ENCODE measurements at places on chromosomes 4 and X.

DNA sequence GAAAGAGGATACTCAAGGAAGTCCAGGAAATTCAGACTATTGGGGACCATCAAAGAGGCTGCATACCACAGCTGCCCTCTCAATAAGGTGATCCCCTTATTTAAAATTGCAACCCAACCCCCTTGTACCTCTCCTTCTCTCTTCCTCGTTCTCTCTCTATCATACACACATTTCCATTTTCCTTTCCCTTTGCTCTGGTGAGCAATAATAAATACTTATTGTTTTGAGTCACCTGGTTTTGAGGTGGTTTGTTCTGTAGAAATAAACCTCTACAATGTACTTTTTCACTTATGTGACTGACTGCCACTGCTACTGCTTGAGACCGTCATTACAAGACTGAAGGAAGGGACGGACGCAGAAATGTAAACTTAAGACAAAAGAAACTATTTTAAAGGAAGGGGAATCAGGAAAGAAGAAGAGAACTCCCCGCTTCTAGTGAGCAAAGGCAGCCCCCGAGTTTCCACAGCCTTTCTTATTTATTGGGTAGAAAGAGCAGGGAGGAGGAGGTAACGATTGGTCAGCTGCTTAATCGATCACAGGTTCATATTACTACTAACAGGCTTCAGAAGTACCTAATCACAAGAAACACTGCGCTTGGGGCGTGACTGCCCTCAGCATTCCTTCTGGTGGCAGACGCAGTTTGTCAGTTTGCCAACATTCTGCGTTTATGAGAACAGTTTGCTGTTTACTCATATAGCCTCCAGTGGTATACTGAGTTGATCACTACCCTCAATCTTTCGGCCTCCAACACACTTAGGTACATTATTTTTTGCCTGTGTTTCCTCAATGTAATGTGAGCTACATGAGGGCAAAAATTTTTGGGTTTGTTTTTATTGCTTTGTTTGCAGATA is 16.9 kb upstream of the TMEM165 start:
- peak; percentile 59 for DNase-seq

GRCh38 chr4:182185491-182185890 is 57.7 kb upstream of the TENM3 start:
- DNase-seq: no peak

DNA sequence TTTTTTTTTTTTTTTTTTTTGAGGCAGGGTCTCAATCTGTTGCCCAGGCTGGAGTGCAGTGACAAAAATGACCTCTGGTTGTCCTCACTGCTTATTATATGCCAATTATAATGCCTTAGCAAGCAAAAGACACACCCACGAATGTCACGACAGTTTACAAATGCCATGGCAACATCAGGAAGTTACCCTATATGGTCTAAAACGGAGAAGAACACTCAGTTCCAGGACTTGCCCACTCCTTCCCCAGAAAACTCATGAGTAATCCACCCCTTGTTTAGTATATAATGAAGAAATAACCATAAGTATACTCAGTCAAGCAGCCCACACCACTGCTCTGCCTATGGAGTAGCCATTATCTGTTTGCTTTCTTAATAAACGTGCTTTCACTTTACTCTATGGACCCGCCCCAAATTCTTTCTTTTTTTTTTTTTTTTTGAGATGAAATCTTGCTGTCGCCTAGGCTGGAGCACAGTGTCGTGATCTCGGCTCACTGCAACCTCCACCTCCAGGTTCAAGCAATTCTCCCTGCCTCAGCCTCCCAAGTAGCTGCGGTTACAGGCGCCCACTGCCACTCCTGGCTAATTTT is 106.2 kb downstream of the SMIM20 start:
- DNase-seq: peak; percentile 82

DNA sequence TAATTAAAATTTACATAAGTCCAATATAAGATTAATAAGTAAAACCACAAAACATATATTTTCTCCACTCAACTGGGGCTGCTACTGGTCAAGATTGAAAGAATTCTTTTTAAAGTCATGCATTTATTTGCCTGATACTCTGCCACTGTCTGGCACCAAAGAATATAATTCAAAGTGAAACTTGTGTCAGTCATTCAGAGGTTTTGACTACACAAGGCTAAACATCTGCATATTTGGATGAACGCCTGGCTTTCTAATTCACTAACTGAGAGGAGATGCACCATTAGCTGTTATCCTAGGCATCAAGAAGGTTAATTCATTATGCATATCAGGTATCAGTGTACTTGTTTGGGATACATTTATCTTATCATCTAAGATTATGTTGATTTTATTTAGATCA is 598.5 kb downstream of the CENPC start:
- no peak for DNase-seq

DNA sequence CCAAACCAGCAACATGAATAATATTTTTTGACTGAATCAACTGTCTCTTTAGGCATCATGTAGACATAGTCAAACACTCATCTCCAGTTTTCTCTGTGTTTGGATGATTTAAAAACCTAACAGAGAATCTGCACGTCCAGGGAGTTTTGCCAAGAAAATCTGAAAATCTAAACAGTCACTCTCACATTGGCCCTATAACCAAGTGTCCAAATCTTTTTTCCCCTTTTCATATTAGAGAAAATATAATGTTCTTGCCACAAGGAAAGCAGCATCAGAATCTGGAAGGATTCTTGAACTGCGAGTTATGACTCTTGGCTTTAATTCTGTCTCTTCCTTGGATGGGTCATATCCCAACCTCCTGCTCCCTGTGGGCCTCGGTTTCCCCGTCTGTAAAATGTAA is 8.8 kb upstream of the CHRDL1 start:
- DNase-seq: no peak

DNA sequence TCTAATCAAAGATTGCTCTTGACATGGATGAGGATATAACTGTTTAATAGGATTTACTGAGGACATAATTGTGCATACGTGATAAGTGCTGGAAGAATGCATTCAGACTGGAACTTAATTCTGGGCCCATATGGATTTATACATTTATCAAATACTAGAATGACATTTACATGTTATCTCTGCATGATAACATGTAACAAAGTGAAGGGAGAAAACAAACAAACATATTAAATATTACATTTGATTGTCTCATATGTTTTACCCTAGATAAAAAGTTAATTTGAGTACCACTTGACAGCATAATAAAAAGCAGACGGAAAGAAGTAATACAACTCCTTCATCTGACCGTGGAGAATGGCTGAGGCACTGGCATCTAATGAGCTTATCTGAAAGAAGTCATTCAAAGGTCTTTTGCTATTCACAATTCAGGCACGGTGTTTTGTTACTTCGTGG is 297.8 kb downstream of the PPP3CA start:
- no peak for DNase-seq

DNA sequence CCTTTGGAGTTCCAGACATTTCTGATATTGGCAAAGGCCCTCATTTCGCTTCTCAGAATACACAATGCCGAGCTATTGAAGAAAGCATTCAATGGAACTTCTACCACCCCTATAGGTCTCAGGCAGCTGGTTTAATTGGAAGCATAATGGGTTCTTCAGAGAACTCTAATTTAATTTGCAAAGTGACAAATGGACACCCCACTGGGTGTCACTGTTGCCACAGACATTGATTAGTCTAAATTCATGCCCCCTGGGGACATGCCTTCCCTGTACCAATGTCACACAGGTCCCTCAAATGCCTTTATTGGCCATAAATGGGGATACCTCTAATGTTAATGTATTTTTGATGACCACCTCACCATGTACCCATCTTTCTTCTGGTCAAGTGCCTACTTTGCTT is 22.9 kb upstream of the TMEM255A start:
- DNase-seq: no peak

GRCh38 chrX:71618303-71618721 is at the start of gene CXCR3:
CXCR3 (minus strand) TSS chrX:71618511; CDS start chrX:71618449, 62 bp downstream.
- no peak for DNase-seq

DNA sequence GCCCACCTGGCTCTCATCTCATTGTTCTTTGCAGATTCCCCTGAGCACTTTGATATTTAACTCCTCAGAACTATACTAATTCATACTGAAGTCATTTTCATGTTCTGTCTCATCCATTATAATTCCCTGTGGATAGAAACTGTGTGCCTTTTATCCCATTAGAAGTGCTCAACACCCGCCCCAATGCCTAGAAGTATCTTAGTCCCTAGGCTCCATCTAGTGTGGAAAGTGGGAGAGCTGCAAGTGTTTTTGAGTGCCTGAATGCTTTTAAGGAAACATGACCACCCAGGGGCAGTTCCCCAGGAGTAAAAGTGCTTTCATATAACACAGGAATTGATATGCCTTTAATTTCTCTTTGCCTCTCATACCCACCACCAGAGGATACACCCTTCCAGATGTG is 117.0 kb downstream of the CHRDL1 start:
- no peak for DNase-seq

- DNase-seq: no peak
Measured at GRCh38 chr4:128840711-128841318, 31.3 kb downstream of the JADE1 start.

DNA sequence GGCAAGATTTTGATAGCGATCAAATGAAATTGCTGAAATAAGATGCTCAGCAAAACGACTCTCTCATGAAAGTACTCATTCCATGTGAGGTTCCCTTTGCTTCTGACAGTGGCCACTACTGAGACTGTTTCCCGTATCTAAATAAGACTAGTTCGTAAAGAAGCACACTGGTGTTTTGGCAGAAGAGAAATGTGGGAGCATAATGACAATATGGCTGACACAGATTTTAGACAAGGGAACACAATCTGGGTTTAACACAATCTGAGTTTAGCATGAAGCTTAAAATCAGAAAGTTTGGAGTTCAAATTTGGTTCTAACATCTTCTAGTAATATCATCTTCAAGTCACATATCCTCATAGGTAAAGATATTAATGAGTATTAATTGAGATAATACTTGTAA is 13.7 kb downstream of the GABRA4 start:
- no peak for DNase-seq

DNA sequence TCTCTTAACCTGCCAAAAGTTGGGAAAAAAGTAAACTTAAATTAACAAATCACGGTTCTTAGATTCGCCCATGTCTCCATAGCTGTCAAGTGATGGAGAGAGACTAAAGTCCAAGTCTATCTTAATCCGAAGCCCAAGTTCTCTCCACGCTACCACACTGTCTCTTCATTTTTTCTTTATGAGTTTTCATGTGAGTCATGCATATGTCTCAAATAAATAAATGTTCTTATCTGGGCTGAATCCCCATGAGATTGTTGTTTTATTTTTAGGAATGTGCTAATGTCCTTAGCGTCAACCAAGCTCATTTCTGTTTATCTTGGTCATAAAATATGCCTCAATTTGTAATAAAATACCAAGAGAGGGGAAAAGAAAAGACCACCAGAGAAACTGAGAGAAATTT is 169.3 kb downstream of the RCHY1 start:
- peak; percentile 35 for DNase-seq

GRCh38 chrX:129007631-129008030 is 515.7 kb downstream of the SMARCA1 start:
- no peak for DNase-seq

GRCh38 chr4:167084321-167084720 is 150.0 kb downstream of the SPOCK3 start:
- DNase-seq: no peak

DNA sequence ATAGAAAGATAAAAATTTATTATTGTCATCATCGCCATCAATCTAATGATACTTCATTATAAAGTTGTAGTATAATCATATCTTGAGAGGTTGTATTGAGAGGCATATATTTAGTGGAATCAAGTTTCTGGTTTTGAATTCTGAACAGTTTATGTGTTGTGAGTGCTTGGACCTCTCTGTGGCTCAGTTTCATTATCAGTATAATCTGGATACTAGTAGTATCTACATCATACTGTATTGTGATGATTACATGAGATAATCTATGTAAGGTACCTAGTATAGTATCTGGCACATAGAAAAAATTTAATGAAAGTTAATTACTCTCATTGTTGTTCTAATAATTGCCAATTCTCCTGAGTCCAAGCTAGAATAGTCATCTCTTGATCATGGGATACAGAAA is 161.2 kb upstream of the UBQLN2 start:
- DNase-seq: no peak

GRCh38 chrX:100494646-100495370 is 84.7 kb upstream of the PCDH19 start:
- no peak for DNase-seq

GRCh38 chr4:25908491-25908901 is 5.5 kb upstream of the SMIM20 start:
- DNase-seq: peak; percentile 96

DNA sequence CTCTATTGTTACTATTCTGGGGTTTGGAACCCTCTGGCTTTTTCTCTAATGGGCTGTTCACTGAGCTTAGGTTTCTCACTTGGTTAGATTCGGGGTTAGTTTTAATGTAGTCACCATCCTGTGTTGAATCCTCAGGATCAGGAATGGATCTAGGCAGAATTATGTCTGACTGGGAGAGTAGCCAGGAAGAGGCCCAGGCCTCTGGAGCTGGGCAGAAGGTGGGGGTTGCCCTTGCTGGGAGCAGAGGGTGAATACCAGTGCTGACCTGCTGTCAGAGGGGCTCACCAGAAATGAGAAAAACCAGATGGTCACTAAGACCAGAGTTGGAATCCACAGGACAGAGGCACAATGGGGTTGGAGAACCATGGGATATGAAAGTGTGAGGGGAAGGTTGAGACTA is 126.6 kb upstream of the SLC4A4 start:
- no peak for DNase-seq

GRCh38 chr4:128663325-128663724 is 146.2 kb upstream of the JADE1 start:
- DNase-seq: no peak

DNA sequence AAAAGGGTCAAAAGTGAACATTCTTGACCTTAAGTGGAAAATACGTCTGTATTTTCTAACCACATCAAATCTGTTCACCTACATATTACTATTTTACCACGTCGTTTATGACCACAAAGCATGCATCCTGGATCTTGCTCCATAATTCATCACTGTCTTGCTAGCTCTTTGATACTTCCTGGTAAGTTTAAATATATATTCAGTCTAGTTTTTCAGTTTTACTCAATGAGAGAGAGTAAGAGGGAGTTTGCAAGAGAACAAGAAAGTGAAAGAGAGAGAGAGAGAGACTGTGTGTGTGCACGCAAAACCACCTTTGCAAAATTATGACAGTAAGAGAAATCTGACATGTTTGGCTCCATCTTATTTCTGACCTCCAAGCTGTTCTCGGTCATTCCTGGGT is 173.7 kb upstream of the GALNTL6 start:
- no peak for DNase-seq

GRCh38 chr4:108794136-108794535 is 31.3 kb upstream of the ETNPPL start:
- DNase-seq: peak; percentile 55

DNA sequence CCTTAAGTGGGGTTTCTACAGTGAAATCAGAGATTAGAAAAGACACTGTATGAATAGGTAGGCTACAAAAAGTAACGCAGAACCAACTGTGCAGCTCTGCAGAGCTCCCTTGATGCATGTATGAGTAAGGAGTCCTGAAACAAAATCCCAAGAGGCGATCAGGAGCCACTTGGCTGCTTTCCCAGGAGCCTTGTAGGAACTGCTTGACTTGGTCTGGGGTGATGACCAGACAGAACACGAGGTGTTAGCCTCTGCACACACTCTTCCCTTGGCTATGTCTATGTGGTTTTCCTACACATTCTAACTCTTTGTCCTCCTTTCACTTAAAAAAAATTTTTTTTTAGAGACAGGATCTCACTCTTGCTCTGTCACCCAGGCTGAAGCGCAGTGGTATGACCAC is 22.8 kb upstream of the AP1S2 start:
- peak; percentile 46 for DNase-seq

GRCh38 chr4:158875026-158875425 is 106.2 kb downstream of the FNIP2 start:
- DNase-seq: no peak

- DNase-seq: no peak
Measured at GRCh38 chrX:54415534-54416350, 24.5 kb upstream of the TSR2 start.
